NCI-H2171 (cell line): ENCODE measurements at places on chromosomes 4 and X.

DNA sequence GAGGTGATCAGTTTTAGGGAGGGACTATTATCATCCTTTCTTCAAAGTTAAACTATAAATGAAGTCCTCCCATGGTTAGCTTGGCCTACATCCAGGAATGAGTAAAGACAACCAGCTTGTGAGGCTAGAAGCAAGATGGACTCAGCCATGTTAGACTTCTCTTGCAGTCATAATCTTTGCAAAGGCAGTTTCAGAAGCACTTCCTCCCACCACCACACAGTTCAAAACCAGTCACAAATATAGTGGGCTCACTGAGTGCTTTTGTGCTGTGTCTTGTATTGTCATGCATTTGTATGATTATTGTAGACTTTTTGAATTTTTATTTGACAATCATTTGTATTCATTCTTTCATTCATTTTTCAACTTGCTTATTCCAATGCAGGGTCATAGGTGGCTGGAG, 204.5 kb downstream of the ZNF674 start:
- DNase-seq: no peak

- no peak for DNase-seq
These were observed 63.0 kb downstream of the KIAA0232 start for GRCh38 chr4:6845574-6845973.

GRCh38 chr4:2835978-2836377, 7.7 kb upstream of the ADD1 start:
- no peak for DNase-seq

DNA sequence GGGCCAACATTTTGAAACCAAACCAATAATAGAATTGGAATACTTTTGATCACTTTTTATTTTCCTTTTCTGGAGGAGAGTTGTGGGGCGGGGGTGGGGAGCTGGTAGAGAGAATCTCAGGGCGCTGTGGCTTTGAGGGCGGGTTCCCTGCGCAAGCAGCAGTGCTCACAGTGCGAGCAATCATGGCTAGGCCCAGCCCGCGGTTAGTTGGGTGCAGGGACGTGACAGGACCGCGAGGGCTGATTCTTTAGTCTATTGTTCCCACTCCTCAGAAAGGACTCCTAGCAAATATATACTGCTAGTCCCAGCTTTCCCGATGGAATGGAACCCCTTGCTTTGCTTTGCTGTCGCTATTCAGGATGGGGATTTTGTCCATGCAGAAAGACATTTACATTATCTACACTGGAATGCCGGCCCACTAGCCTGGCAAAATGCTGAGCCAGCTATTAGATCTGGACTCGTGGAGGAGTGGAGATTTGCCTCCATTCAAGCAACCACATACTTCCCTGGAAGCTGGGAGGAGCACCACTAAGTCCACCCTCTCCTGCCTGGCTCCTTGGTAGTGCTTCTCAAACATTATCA, 23.9 kb upstream of the APLN start:
- DNase-seq: no peak

- DNase-seq: no peak
These were observed 19.0 kb downstream of the CPEB2 start for GRCh38 chr4:15021311-15021710.

DNA sequence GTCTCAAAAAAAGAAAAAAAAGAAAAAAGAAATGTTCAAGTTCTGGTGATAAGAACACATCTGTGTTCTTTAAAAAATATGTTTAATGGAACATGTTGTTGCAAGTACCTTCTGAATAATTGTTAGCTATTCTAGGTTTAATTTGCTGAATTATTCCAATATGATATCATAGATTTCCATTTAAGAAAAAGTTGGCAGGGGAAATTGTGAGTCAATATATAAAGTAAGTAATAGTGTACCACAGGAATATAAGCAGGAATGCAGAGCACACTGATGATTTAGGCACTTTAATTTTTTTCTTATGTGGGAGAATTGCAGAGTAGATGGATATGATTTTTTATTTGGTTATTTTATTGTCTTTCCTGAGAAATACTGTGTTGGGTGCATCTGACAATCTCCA, 190.7 kb downstream of the RPA4 start:
- DNase-seq: no peak

DNA sequence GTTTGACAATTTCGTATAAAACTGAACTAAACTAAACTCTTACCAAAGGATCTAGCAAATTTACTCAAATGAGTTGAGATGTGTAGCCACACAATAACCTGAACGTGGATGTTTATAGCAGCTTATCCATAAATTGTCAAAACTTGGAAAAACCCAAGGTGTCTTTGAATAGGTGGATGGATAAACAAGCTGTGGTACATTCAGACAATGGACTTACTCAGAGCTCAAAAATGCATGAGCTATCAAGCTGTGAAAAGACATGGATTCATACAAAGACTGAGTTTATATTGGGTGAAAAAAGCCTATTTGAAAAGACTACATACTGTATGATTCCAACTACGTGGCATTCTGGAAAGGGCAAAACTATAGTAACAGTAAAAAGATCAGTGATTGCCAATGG, 69.5 kb downstream of the LARP1B start:
- DNase-seq: no peak

DNA sequence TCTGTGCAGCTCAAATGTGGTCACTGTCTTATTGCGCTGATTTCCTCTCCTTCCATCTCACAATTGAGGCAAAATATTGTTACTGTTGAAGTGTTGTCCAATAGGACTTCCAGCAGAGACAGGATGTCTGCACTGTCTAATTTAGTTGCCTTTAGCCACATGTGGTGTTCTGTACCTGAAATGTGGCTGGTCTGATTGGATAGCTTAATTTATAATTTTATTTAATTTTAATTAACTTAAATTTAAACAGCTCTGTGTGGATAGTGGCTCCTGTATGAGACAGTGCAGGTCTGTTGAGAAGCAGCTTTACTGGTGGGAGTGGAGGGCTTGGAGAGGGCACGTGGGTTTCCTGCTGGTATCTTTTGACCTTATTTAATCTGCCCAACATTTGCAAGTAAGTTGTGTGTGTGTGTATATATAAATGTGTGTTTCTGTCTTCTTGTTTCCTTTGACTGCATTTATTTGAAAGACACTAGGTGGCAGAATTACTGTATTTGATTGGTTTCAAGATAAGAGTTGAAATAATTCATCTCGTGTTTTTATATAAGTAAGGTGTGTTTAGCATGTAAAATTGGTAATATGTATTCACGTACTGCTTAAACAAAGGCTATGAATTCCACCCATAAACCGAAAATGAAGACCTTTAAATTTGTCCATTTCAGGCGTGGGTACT, 55.3 kb upstream of the MSANTD1 start:
- no peak for DNase-seq

- no peak for DNase-seq
These were observed 16.4 kb upstream of the OTUD4 start for GRCh38 chr4:145196747-145197146.

- no peak for DNase-seq
These were observed 21.5 kb upstream of the ASB5 start for GRCh38 chr4:176290520-176290919.

GRCh38 chr4:102625232-102625930, 124.2 kb downstream of the NFKB1 start:
- no peak for DNase-seq

DNA sequence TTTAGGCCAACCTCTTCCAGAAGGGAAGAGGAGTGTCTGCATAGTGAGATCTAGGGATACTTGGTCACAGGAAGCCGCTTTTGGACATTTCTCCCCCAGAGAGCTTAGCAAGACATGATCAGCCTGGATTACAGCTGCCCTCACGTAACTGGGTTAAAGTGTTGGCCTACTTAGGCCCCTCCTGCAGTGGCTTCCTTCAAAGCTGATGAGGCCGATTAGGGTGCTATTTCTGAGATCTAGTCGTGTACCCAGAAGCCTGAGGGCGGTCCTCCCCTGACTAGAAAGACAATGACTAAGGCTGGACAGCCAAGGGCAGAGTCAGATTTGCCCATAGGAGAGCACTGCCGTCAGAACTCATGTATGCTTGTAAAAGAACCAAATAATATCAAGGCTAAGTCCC, 135.0 kb downstream of the AMMECR1 start:
- no peak for DNase-seq

DNA sequence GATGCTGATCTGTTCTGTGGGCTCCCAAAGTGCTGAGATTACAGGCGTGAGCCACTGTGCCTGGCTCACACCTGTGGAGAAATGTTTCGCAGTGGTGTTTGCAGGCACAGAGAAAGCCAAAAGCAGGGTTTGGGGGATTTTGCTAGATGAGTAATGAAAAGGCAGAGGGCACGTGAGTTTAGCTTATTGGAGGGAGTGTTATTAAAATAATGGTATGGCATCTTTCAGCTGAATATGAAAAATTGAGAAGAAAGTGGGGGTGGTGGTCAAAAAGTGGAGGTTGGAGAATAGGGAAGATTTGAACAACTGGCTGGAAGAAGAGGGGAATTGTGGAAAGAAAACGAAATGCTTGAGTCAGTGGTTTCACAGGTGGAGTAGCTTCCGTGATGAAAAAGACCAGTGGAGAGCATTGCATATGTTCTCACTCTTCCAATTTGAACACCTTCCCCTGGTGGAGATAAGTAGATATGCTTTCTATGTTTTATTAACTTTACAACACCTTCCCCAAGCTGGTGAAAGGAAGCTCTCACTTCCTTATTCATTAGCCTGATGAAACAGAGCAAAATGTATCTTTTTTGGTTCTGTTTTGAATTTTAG, 1.1 kb upstream of the CHST7 start:
- DNase-seq: no peak

DNA sequence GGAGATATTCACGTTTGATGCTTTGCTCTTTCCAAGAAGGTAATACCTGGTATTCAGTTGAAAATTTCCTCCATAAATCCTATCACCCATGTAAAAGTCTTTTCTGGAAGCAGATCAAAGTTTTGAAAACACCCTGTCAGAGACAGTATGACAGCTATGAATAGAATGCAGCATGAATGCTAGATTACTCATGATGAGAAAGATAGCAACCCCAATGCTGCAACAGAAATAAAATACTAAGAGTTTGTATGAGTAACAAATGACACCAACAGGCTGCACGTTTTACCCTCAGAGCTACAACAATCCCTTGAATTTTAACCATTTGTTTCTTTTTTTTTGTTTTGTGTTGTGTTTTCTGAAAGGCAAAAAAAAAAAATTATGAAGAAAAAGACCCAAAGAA, 108.6 kb downstream of the ARHGAP6 start:
- DNase-seq: no peak

DNA sequence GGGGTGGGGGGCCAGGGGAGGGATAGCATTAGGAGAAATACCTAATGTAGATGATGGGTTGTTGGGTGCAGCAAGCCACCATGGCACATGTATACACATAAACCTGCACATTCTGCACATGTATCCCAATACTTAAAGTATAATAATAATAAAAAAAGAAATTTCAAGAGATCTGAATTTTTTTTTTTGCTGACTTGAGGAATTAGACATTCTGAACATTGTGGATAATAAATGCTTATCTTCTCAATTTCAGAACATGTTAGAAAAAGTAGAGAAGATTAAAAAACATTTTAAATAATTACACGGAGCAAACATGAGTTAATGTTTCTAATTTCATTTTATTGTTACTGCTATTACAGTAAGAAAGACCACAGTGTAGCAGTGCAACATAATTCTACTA, 230.4 kb downstream of the DTHD1 start:
- DNase-seq: no peak

DNA sequence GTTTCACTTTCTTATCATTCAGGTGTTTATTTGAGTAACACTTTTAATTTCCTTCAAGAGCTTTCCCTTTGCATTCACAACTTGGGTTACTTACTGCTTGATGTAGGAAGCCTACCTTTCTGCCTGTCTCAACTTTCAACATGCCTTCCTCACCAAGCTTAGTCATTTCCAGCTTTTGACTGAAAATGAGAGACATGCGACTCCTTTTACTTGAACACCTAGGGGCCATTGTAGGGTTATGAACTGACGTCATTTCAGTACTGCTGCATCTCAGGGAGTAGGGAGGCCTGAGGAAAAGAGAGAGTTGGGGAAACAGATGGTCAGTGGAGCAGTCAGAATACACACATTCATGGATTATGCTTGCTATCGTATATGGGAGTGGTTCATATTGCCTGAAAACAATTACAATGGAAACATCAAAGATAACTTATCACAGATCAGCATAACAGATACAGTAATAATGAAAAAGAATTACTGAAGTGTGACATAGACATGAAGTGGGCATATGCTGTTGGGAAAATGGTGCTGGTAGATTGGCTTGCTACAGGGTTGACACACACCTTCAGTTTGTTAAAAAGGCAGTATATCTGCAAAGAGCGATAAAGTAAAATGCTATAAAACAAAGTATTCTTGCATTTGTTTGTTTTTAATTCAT, 25.7 kb downstream of the USP53 start:
- DNase-seq: no peak

GRCh38 chr4:139278485-139278884, 1.5 kb downstream of the MGARP start:
- no peak for DNase-seq

- no peak for DNase-seq
These were observed 17.7 kb downstream of the MSN start for GRCh38 chrX:65685112-65685511.

DNA sequence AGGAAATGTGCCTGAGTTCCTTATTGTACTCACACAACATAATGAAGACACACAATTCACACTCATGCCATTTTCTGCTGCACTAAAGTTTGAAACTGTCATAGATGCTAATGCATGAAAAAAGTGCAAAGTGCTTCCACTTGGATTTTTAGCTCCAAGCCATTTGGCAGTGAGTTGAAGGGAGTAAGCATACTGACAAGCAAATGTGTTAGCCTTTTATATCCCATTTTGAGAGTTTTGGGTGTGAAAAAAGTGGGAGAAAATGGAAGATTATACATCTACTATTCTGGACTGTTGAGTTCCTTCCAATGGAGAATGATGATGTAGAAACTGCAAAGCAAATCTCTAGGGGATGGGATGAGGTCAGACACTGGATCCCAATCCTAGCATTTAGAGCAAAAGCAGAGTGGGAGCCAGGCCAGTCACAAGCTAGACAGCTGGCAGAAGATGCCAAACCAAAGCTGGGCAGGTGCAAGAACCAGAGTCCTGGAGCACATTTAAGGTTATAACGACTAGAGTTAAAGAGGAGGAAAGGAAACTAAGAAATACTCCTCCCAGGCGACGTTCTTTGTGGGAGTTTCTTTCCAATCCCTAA, 216.8 kb downstream of the FBXO8 start:
- DNase-seq: no peak

GRCh38 chrX:78886550-78886949, 58.6 kb upstream of the P2RY10 start:
- DNase-seq: no peak

- no peak for DNase-seq
These were observed 32.2 kb downstream of the COPS4 start for GRCh38 chr4:83067058-83067639.

DNA sequence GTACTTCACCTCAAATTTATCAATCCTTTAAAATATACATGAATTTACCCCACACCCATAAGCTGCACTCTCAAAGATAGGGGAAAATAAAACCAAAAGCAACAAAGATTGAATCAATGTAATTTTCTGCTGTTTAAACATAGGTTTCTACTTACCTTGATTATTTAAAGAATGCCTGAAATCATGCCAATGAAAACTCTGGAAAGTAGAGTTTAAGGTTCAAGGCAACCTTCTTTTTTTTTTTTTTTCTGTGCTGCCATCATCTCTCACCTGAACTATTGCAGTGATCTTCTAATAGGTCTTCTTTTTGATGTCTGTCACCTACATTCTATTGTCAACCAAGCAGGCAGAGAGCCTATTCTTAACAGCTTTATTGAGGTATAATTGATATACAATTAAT, 682.1 kb downstream of the IL1RAPL1 start:
- no peak for DNase-seq
